B cell (primary cell): ENCODE measurements at places on chromosomes 1 and 21. TPM values are rescaled to one million over a fixed set of nuclear protein-coding genes. Genes with fewer than 3 reads are reported as not detected.
A peak's percentile ranks its signal among the peaks of the same experiment; 100 is the strongest.

Gene C1orf87
- not detected in 2 replicates for total RNA-seq

Gene LRRC47
- total RNA-seq = 48.2 and 49.7 TPM in 2 replicates

Gene ADORA1
- not detected in 2 replicates for total RNA-seq

DNA sequence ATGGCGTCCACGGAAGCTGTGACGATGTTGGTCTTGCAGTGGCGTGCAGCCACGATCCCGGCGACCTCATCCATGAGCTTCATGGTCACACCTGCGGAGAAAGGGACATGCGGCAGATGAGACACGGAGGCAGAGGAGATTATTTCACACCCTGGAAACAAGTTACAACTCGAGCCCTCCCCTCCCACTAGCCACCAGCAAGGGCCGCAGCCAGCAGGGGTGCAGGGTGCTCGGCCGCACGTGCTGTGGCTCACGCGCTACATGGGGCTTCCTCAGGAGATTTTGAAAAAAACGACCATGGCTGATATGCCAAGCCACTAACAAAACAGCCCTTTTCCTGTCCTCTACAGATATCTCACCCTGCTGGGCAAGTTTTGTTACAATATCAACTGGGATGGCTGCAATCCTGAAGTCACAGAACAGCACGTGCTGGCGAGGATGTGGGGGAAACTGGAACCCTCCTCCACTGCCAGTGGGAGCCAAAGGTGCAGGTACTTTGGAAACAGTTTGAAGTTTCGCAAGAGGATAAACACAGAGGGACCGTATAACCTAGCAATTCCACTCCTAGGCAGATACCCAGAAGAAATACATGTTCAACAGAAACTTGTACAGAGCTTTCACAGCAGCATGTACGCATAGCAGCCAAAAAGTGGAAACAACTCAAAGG, 34.1 kb upstream of the GPR153 start:
- no peak overlapping the region for H3K4me3 ChIP-seq
- H3K4me1 ChIP-seq = no peaks in the 10 kb centered on the region
- H3K27me3 ChIP-seq = no peaks in the 10 kb centered on the region

- no peak overlapping the region for H3K27ac ChIP-seq
- no peaks in the 10 kb centered on the region for H3K36me3 ChIP-seq
- peak; percentile 35 for DNase-seq
Measured at GRCh38 chr1:226034482-226034881, 28.0 kb upstream of the H3-3A start.

- peaks cover 4% of the 10 kb centered on the region for H3K27me3 ChIP-seq
- H3K4me3 ChIP-seq = no peak overlapping the region
- DNase-seq = no peak
- no peak overlapping the region for H3K27ac ChIP-seq
- no peaks in the 10 kb centered on the region for H3K36me3 ChIP-seq
Measured at GRCh38 chr21:44751186-44751798, 39.9 kb upstream of the TSPEAR start.

DNA sequence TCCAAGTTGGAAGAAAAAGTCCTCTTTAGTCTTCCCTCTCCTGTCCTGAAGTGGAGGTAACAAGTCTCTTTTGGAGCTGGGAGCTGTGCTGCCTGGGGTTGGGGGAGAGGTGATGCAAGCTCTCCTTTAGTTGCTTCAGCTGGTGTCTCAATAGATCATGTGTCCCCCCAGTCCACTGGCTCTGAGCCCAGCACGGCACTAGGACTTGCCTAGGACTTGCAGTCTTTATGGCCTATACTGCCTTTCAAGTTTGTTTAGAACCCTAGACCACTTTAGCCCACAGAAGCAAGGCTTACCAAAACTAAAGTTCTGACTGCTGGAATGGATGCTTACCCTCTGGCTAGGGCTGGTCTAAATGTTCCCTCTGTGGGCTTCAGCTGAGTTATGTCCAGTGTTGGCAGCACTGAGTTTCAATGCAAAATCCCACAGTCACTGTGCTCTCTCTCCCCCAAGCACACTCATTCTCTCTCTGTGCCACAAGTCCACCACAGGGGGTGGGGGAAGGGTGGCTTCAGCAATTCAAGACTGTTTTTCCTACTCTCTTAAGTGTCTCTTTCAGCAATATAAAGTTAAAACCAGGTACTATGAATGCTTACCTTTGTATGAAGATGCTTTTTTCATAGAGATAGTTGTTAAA, 185.0 kb downstream of the DNAH14 start:
- H3K4me1 ChIP-seq = no peaks in the 10 kb centered on the region
- DNase-seq = no peak
- no peak overlapping the region for H3K4me3 ChIP-seq
- no peak overlapping the region for H3K27ac ChIP-seq

- no peak for DNase-seq
- no peaks in the 10 kb centered on the region for H3K36me3 ChIP-seq
- H3K4me3 ChIP-seq = no peak overlapping the region
- H3K27me3 ChIP-seq = no peaks in the 10 kb centered on the region
Measured at GRCh38 chr21:26617176-26617575, 44.1 kb upstream of the CYYR1 start.

DNA sequence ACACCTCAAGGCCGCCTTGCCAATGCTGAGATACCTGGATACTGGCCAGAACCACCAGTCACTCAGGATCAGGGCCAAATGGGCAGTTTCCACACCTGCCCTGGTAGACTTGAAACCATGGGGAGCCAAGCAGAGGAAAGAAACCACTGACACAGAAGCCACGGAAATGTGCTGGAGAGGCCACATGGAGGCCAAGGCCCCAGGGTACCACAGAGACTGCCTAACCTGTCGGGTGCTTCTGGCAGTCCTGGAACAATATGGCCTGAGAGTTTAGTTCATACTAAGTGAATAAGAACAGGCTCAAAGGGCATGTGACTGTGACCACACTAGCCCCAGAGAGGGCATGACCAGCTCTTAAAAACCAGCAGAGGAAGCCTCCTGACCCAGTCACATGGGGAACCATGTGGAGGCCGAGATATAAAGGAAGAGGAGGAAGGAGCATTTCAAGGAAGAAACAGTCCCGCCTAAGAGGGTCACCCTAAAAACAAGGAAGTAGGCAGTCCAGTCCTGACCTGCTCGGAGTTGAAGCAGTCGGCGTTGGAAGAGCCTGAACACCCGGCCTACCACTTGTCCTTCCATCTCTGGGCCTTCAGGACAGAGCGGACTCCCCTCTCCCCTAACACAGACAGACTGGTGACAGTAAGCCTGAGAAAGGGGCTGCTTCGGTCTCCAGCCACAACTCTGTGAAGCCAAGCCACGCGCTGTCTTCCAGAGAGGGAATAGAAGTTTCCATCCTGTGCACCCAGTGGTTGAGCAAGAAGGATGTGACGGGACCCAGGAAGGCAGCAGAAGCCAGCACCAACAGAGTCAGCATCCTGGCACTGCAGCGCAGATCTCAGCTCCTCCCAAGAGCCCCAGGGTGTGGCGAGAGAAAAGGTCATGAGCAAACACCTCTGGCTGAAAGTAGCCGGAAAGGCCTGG, at the start of gene DENND2D:
Gene DENND2D, minus strand, starts transcription at position 766 of the 921 bp plus-strand sequence. Its CDS starts 187 bp downstream, at position 579.
- peaks cover 6% of the 10 kb centered on the region for H3K36me3 ChIP-seq
- H3K27ac ChIP-seq = peak within 1 kb of the TSS; percentile 21
- DNase-seq = peak; percentile 49
- H3K4me1 ChIP-seq = peaks cover 54% of the 10 kb centered on the region
- peak within 1 kb of the TSS; percentile 10 for H3K4me3 ChIP-seq

DNA sequence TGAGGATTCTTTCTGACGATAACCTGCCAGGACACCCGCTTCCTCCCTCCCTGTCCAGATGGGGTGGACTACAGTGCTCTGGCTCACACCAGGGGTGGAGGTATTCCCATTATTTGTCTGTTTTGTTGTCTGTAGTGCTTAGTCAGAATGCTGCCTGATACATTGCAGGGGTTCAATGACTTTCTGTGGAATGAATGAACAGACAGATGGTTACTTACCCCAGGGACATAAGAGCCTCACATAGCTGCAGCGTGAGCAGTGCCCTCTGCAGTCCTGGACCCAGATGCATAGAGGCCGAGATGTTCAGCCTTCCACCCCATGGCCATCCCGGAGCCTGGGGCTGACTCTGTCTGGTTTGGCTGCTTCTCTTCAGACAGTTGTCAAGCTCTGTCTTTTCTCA, 13.0 kb upstream of the F3 start:
- H3K27ac ChIP-seq = no peak overlapping the region
- H3K36me3 ChIP-seq = no peaks in the 10 kb centered on the region
- no peaks in the 10 kb centered on the region for H3K4me1 ChIP-seq
- DNase-seq = no peak
- no peaks in the 10 kb centered on the region for H3K27me3 ChIP-seq

- H3K4me3 ChIP-seq = no peak overlapping the region
- peaks cover 9% of the 10 kb centered on the region for H3K27me3 ChIP-seq
- H3K36me3 ChIP-seq = no peaks in the 10 kb centered on the region
- no peaks in the 10 kb centered on the region for H3K4me1 ChIP-seq
Measured at GRCh38 chr1:204852854-204853253, 17.8 kb upstream of the NFASC start.

GRCh38 chr1:218078916-218079315, 206.2 kb upstream of the RRP15 start:
- no peak overlapping the region for H3K27ac ChIP-seq
- H3K36me3 ChIP-seq = no peaks in the 10 kb centered on the region
- H3K4me3 ChIP-seq = no peak overlapping the region
- DNase-seq = no peak

DNA sequence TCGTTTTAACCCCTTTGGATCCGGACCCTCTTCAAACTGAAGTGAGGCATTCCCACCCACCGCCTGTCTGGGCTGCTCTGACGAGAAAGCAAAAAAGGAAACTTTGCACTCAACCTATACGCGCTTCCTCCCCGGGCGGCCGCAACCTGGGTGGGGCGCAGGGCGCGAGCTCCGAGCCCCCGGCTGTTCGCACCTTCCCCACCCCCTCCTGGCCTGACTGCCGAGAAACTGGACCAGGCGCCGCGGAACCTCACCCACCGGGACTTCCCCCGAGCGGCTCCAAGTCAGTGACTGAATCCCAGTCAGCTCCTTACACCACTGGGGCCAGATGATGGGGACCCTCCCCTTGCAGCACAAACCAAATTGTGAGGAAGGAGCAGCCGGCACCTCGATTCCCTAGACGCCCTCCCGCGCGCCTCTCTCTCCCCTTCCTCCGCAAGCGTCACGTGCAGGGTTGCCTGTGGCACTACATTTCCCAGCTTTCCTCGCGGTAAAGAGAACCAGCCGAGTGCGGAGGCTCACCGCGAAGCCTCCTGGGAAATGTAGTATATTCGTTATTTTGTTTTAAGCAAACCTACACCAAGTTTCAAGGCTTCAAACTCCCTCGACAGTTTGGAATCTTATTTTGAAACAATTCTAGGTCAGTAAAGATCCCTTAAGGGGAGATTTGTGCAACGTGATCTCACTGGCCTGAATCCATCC, at the start of gene RAB29:
Gene RAB29, minus strand, starts transcription at position 468 of the 702 bp plus-strand sequence. CDS start 526 bp downstream, outside the sequence.
- peaks cover 1% of the 10 kb centered on the region for H3K36me3 ChIP-seq
- H3K27ac ChIP-seq = peak within 1 kb of the TSS; percentile 96
- H3K4me1 ChIP-seq = peaks cover 44% of the 10 kb centered on the region
